NCI-H446 treated with DMSO at 0.1 percent for 48 hours (cell line): ENCODE measurements at places on chromosomes 5 and 9.

DNA sequence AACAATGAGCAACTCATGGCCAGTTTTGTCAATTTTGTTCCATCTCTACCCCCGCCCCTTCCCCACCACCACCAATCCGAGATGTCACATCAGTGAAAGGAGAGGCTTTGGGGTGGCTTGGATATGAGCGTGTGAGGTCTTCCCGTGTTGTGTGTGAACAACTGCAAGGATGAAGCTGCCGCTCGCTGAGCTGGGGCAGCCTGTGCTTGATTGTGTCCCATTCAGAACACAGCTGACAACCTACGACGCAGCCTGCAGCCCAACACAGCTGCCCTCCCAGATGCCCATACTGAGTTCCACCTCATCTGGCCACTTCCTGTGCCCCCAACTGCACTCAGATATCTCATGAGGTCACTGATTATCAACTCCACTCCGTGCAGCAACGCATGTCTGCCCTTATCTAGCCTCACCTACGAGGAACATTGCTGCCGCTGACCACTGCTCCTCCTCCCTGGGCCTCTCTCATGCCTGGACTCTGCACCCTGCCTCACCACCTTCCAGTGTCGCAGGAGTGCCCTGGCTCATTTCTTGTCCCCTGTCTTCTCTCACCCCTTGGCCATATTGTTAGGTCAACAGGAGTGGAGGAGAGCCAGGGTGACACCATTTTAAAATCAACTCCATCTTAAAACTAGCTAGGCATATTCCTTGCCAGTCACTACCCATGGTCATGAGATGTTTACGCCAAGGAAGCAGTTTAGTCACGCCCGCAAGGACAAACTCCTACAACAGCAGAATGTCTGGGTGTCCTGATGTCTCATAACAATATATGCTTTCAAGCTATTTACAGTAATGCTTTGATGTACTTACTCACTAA, 7.3 kb upstream of the IL4 start:
- no peak for DNase-seq

GRCh38 chr5:122421374-122422079, 109.5 kb downstream of the SNCAIP start:
- no peak for DNase-seq

DNA sequence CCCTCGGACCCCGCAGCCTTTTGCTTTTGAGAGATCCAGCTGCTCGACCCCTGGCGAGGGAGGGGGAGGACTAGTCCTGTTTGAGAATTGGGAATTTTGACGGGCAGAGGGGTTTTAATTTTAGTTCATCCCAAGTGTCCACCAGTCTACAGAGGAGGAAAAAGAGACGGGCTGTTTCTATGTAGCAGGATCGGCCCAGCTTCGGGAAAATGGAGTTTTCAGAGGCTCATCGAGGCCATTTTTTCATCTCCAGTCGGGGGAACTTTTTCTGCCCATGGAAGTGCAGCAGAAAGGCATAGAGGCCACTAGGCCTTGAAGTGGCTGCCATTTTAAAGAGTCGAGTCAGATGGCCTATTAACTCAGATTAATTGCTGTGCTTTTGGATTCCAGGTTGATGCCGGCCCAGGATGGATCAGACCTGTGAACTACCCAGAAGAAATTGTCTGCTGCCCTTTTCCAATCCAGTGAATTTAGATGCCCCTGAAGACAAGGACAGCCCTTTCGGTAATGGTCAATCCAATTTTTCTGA, 1.2 kb downstream of the NSD1 start:
- no peak for DNase-seq

DNA sequence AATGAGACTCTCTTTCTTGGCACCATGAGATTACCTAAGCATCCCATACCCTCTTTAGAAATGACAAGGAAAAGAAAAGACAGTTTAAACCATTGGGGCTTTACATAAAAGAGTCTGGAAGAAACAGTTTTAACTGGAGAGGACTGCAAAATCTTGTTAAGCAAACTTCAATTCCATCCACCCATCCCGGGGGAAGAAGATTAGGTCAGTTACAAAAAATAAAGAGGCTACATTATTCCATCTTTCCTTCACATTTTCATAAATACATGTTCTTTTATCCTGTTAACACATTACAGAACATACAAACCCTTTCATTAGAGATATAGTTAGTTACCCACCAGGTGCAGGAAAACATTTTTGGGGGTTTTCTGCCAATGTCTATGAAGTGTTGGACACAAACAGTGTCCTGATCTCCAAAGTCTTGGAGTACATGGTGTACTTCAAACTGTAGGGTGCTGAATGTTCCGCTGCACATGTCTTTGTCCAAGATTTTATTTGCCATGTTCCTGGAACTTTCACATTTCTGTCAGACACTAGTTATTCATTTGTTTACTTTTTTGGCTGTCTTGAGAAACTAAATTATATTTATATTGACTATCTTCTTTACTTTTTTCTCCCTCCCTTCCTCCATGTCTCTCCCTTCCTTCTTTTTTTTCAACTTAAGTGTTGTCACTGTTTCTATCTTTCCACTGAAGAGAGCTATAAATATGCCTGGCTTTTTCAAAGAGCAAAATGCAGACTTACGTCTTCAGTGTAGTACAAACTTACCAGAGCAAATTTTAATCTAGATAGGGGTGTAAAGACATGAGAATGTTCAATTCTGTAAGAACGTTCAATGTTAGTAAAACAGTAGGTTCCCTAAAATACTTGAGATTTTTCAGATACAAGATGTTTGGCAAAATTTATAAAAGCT, 410.9 kb upstream of the PRR16 start:
- DNase-seq: no peak

GRCh38 chr9:85425153-85425611, 316.6 kb downstream of the AGTPBP1 start:
- DNase-seq: no peak

DNA sequence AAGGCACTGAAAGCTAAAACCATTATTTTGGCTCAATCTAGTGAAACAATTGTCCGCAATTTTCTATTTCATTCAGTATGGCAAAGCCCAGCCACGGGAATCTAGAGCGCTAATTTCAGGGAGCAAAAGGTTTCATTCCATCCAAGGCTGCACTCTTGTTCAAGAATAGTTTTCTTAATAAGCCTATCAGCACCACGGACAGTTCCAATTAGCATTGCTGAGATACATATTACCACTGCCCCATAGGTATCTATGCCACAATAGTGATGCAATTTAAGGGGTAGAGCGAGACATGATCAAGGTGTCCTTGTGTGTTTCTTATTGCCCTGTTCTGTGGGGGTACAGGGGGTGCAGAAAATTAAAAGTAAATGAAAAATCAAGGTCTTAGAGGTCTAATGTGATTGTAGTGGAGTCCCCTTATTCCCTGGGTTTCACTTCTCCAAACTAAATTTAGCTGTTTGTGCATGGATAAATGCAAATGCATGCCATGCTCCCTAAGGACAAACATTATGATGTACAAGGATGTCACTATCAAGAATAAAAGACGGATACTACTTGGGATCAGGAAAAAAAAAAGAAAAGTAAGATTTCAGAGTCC, 45.5 kb downstream of the SPOCK1 start:
- no peak for DNase-seq

DNA sequence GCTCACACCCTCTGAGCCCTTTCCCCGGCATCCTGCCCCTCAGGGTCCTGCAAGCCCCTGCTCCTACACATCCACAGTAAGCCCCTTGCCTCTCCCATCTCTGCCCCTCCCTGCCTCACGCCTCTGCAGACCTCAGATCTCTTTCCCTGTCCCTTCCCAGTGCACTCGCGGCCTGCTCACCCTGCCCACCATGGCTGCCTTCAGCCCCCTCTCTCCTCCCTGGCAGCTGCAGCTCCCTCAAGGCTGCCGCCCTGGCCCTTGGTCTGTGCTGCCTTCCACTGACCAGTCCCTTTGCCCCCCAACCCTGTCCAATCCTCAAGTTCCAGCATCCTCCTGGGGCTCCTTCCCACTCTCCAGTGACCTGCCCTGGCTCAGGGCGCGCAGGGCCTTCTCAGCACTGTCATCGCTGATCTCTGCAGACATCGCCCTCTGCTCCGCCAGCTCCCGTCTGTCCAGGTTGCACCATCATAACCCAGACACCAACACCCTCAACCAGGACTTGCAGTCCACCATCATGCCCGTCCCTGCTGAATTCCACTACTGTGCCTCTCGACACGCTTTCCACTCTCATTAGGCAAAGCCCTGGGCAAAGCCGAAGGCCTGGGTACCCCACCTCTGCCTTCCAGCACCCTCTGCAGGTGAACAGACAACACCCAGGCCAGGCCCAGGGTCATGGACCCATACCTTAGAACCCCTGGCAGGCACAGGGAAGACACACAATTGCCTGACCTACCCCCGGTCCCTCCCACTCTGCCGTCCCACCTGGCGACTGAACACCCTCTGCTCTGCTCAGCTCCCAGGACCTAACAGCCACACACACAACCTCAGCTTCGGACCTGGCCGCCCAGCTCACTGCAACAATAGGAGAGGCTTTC, 97.8 kb upstream of the RUFY1 start:
- DNase-seq: no peak

GRCh38 chr5:105392710-105393149, 1830.1 kb upstream of the NUDT12 start:
- DNase-seq: no peak

- DNase-seq: no peak
Observed at GRCh38 chr5:179369530-179369884, 24.2 kb upstream of the ADAMTS2 start.

- DNase-seq: peak; percentile 91
Observed at GRCh38 chr9:134365791-134366222, 39.6 kb downstream of the RXRA start.

GRCh38 chr5:982377-983237, 26.0 kb upstream of the NKD2 start:
- no peak for DNase-seq
